ENCODE measurements at places on chromosomes 1 and 21.
A peak's percentile ranks its signal among the peaks of the same experiment; 100 is the strongest.

DNA sequence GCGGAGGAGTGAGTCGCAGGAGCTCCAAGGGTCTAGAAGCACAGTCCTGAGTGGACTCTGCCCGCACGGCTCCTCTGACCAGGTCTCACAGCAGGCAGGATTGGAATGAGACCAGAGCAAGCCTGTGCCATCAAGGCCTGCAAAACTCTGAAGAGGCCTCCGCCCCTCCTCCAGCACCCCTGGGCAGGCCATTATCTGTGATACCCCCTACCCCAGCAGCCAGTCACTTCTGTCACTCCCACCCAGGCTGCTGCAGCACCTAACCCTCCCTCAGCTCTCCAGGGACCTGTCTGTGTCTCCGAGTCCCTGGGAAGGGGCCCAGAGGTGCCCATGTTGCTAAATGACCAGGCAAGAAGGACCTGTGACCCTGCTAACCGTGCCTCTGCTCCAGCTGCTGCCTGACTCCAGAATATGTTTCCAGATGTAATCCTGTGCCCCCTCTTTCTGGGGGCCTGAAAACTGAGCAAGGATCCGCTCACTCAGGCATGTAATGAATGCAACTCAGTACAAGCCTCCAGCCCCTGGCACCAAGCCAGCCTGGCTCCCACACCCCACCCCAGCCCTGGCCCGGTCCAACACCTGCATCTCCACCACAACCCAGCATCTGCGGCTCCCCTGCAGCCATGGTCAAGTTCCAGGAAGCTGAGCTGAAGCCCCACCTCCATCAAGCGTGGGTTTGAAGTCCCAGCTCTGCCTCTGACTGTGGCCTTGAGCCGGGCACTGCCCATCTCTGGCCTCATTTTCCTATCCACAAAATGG, 22.1 kb upstream of the COL16A1 start:
- no peak for DNase-seq

- DNase-seq = no peak
These were observed 7.6 kb downstream of the CD101 start for GRCh38 chr1:117009132-117009531.

DNA sequence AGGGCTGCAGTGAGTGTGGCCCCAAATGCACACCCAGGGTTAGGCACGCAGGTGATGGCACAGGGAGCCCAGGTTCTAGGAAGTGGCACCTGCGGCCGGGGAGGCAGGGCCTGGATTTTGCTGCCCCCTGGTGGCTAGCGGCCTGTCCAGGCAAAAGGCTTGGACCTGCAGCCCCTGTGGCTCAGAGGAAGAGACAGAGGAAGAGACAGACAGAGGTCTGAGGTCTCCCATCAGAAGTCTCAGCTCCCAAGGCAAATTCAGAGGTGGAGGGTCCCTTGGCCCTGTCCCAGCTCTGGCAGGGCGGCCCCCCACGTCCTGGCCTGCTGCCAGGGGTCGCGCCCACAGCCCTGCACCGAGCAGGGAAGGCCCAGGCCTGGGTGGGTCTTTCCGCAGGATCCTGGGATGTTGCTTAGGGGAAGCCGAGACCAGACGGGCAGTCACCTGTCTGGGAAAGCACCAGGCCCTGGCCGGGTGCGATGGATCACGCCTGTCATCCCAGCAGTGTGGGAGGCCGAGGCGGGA, 8.0 kb upstream of the TNFRSF14 start:
- DNase-seq = peak; percentile 80

DNA sequence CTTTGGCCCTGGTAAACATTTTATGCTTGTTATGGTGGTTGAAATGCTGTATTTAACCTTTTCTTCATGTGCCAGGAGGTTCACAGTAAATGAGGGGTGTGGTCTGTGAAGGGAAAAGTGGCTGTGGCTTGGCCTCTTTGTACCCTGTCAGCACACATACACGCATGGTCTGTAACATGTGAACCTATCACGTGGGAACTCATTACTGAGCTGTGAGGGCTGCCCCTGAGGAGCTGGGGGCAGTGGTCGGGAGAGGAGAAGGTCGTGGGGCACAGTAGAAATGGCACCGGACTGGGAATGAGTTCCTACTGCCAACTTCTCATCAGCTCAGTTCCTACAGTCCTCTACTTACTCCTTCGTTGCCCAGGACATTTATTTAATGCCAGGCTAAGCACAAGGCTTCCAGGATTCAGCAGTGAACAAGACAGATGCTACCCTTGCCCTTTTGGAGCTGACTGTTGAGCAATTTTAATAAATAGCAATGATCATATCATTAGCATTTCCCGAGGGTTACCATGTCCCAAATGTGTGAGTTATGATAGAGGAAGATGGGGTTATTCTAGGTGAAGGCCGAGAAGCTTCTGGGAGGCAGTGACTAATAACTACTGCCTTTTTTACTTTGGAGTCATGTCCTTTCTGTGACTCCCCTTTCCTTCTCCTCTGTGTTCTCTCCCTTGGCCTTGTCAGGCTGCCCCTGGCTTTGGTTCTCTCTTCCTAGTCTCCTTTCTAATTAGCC, 38.8 kb downstream of the DDR2 start:
- DNase-seq = no peak

GRCh38 chr1:230333590-230334446, 92.3 kb downstream of the PGBD5 start:
- no peak for DNase-seq

GRCh38 chr1:86285796-86286195, 110.3 kb downstream of the ODF2L start:
- no peak for DNase-seq

Data from muscle of arm (tissue), 14 donors.